Thymus (tissue), 14 donors: ENCODE measurements at places on chromosomes 6 and 20. TPM values are rescaled to one million over a fixed set of nuclear protein-coding genes. Genes with fewer than 3 reads are reported as not detected.

RUNX2 gene
- total RNA-seq = 3.7 TPM

MAPK13 gene
- total RNA-seq = 8.5 TPM

DNA sequence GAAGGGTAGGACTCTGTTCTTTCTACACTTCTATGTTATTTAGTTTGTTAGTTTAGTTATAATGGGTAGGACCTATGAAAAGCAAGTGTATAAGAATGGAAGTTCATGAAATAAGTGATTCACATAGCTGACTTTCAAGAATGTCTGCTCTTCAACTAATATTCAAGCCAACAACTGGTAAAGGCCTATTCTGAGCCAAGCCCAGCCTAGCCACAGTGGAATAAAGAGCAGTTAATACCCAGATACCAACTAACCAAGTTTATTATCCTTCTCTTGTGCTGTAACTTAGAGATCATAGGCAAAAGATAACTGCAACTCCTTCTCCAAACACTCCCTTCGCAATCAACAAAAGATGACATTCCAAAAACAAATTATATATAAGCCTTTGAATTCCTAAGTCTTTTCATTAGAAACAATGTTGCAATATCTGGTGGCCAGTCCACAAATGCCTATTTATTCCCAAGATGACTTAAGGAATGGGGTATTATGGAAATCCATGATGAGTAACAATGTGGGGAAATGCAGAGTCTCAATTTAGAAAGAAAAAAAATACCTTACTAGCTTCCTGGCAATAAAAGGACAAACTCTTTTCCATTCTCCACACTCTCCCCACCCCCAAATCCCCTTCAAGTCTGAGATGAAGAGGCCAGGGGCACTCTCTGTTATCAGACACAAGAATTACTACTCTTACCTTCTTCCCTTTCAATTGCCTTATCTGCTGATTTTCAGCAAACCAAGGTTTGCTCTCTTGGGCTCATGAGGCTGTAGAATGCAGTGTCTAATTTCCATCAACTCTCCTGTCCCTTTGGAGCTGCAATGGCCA, 27.4 kb downstream of the BTBD9 start:
- no peak for DNase-seq

DNA sequence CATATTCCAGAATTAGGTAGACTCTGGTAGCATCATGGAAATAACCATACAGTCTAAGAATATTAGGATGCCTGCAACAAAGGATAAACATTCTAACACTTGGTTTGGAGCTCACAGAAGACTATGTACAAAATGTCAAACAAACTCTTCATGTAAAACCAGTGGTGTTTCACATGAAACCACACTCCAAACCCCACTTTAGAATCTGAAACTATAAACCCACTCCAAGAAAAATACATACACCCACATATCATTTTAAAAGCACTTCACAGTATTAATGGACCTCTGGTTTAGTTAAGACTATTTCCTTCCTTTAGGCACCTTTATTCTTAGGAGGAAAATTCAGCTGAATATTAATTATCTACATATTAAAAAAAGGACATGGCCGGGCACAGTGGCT, 10.5 kb downstream of the AURKA start:
- no peak for DNase-seq

DNA sequence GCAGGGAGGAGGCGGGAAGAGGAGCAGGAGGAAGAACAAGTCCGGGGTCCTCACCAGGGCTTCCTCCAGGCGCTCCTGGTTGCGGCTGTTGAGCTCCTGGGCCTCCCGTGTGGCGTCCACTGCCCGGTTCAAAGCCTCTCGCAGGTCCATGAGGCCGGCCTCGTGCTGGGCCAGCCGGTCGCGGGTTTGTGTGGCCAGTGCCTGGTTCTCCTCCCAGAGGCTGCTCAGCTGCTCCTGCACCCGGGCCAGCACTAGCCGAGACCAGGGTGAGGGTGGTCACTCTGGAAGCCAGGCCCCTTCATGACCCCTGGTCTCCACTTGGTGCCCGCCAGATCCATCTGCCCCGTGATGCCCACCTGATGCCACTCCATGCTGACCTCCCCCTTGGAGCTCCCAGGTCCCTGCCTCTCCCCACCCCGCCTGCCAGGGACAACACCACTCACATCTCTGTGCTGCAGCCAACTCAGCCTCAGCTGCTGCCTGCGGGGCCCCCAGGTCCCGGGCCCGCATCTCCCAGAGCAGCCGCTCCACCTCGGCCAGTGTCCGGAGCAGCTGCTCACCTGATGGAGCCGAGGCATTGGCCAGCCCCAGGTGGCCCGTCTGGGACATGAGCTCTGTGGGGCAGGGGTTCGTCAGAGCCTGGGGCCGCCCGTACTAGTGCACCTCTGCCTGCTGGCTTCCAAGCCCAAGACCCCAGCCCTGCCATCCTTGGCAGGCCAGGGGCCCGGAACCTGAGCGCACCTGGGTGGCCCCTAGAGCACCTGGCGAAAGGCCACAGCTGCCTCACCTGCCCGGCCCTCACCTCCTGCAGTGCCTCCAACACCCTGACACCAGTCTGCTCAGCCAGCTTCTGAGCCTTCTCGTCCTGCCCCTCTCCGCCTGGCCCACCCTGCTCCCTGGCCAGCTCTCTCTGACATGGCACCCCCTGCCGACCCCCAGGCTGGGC, 15.9 kb downstream of the ADRM1 start:
- no peak for DNase-seq

- DNase-seq = no peak
These were observed 9.0 kb upstream of the TSHZ2 start for GRCh38 chr20:52963131-52963530.

- DNase-seq = no peak
These were observed 43.7 kb downstream of the STK35 start for GRCh38 chr20:2145376-2145775.

GRCh38 chr6:92110403-92110802, 1309.0 kb downstream of the EPHA7 start:
- no peak for DNase-seq
